ENCODE measurements at places on chromosomes 1 and 21.

DNA sequence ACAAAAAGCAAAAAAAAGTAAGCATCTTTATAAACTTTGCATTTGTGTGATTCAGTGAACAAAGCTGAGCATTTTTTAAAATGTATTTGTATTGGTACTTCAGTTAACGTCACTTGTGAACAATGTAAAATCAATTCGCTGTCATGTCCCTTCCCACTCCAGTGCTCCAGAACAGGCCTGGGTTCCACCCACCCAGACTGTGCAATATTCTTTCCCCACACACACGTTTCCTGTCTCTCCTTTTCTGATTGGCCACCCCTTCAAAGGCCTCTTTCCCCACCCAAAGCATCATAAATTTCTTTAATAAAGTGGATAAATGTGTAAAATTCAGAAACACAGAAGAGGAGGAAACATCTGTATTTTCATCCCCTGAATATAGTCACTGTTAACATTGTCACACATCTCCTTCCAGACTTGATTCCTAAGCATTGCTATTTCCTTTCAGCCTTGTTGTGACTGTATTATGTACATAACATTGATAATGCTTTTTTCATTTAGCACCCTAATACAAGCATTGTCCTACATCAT lies 12.0 kb downstream of the CLEC20A start:
- no peak for DNase-seq

- DNase-seq = no peak
Observed at GRCh38 chr21:14591882-14592281, 45.8 kb upstream of the SAMSN1 start.

GRCh38 chr1:239831577-239832355 lies 259.9 kb upstream of the FMN2 start:
- DNase-seq = no peak

DNA sequence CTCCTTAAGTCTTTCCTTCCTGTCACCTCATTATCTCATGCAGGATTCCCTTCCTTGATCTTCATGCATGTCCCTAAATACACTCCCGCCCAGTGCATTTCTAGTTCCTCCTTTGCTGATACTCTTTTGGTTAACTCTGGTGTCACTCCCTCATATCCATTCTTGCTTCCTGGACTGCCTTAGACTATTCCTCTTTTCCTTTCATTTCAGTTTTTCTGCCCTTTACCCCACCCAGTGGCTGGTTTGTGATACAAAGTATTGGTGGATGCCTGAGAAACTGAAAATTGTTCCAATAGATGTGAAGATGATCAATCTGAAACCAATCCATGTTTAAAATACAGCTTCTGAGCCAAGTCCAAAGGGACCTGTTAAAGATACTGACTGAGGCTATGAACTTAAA lies 553.8 kb upstream of the CAMK1G start:
- DNase-seq = no peak

DNA sequence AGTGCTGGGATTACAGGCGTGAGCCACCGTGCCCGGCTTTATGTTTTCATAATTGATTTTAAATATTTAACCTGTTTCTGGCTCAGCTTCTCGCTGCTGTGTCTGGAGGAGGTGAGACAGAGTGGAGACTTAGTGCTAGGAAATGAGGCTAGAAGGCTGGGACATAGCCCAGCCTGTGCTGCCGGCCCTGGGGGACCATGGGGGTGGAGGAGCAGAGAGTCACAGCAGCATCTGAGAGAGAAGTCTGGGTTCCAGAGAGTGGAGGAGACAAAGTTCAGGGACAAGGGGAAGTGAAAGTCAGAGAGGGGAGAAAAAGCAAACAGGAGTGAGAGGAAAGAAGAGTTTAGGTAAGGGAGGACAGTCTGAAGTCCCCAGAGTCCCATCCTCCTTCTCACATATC lies 71.9 kb downstream of the LHX9 start:
- DNase-seq = no peak

DNA sequence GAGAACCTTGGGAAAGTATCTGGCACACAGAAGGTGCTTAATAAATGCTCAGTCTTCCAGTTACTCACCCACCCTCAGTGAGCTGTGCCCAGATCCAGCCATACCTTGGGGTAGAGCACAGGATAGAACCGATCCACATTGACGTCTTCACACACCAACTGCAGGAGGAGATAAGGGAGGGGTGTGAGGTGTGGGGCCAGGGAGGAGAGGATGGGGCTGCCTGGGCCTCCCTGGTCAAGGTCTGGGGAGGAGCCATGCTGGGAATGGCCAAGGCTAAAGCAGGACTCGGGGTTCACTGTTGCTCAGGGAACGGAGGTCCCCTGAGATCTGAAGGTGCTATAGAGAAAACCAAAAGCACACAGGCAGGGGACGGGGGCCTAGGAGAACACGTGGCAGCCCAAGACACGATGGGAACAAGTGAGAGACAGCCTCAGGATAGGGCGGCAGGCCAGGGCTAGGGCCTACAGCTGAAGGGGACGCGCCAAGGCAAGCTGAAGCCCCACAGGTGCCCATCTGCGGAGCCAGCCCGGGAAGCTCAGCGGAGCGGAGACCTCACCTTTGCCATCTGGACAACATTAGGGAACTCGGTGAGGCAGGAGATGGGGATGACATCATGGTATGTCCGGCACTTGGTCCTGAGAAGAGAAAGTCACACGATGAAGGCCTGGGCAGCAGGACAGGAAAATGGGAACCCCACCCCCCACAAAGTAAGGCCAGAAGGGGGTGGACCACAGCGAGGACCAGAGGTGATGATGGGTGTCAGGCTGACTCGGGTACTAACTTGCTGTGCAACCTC lies 55.9 kb downstream of the RAP1GAP start:
- no peak for DNase-seq

DNA sequence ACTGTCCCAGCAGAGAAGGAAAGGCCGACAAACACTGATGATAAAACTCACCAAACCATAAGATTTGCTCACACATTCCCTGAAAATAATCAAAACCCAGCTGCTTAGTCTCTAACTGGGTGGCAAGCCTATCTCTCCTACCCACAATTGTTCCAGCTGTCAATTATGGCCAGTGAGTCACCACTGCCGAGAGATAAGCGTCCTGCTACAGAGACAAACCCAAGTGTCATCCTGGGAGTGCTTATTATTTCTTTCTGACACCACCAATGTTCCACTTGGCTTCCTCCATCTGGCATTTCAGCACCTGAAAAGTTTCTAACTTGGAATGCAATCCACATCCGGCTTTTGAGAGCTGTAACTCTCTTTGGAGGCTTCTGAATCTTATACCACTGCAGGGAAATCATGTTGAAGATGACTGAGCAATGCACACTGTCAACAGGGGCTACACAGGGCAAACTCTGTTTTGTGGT lies 51.5 kb upstream of the VAV3 start:
- no peak for DNase-seq

- no peak for DNase-seq
Observed at GRCh38 chr1:206556047-206556749, 48.9 kb downstream of the RASSF5 start.

- DNase-seq = no peak
Observed at GRCh38 chr1:231936983-231937775, 310.6 kb downstream of the DISC1 start.

- no peak for DNase-seq
Observed at GRCh38 chr1:201896951-201897391, 8.3 kb downstream of the SHISA4 start.

- DNase-seq = no peak
Observed at GRCh38 chr1:201783058-201783457, 45.9 kb upstream of the IPO9 start.

- DNase-seq = no peak
Observed at GRCh38 chr1:210376836-210377372, 48.2 kb downstream of the HHAT start.

GRCh38 chr1:161721738-161722343 lies 497 bp downstream of the FCRLB start:
- no peak for DNase-seq

GRCh38 chr21:42735944-42736343 lies 82.5 kb downstream of the PDE9A start:
- no peak for DNase-seq

DNA sequence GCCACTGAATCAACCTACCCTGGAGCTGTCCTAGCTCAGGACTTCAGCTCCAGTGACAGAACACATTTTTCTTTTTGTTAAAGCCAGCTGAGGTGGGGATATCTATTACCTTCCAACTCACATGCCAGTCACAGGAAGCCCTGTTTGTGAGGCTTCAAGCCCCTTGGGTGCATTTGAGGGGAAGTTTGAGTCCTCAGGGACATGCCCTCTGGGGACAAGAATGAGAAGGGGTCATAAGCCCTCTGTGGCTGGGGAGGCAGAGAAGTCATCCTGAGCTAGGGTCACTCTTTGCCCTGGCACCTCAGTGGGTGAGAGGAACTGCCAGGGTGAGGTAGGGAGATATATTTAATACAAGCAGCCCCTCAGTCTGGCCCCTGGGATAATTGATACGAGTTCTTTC lies 33.5 kb upstream of the CLDN14 start:
- no peak for DNase-seq

DNA sequence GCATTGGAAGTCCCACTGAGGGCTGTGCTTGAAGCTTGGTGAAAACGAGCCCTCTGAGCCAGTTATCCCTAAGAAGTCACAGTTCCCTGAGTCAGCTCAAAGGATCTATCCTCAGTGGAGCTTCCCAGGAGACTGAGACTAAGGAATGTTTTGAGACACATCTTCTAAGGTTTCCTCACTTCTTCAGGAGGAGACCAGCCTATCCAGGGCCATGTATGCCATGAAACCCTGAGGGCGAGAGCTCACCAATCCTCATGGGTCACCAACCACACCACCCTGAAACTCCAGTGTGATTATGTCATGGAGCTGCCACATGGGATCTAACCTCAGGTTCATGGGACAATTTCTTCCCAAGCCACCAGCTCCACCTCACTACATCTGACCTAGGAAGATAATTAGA lies 7.6 kb upstream of the TIE1 start:
- DNase-seq = no peak

- no peak for DNase-seq
Observed at GRCh38 chr1:33294071-33295010, 26.6 kb downstream of the A3GALT2 start.

DNA sequence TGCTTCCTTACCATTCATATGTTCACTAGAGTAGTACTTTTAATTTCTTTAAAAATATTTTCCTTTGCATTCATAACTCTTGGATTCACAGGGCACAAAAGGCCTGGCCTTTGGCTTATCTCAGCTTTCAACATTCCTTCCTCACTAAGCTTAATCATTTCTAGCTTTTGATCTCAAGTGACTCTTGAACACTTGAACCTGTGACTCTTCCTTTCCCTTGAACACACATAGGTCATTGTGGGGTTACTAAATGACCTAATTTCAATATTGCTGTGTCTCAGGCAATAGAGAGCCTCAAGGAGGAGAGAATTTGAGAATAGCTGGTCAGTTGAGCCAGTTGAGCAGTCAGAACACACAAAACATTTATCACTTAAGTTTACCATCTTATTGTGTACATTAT lies 49.9 kb downstream of the COL11A1 start:
- DNase-seq = no peak

DNA sequence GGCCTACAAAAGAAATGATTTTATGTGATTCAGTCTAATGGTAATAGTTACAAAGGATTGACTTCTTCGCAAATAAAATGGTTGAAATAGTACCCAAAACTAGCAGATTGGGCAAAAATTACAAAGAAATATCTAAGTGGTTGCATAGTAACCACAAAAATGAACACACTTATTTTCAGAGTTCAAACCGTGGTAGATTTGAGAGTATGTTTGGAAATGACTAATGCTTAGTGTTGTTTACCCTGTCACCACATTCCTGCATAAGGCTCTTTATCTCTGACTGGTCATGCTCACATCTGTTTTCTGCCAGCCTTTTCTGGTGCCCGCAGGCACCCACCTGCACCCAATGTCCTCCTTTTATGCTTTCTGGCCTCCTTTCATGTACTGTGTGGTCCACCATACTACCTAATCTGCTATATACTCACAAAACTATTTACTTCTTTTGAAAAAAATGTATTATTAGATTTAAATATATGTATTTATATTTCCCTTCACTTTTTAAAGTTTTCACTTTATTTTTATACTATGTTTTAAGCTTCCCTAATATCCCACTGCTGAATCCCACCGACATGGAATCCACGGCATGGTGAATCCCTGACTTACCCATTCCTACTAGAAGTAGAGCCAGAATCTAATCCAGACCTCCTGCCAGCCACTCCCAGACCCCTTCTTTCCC lies 30.3 kb downstream of the PTPRC start:
- no peak for DNase-seq

DNA sequence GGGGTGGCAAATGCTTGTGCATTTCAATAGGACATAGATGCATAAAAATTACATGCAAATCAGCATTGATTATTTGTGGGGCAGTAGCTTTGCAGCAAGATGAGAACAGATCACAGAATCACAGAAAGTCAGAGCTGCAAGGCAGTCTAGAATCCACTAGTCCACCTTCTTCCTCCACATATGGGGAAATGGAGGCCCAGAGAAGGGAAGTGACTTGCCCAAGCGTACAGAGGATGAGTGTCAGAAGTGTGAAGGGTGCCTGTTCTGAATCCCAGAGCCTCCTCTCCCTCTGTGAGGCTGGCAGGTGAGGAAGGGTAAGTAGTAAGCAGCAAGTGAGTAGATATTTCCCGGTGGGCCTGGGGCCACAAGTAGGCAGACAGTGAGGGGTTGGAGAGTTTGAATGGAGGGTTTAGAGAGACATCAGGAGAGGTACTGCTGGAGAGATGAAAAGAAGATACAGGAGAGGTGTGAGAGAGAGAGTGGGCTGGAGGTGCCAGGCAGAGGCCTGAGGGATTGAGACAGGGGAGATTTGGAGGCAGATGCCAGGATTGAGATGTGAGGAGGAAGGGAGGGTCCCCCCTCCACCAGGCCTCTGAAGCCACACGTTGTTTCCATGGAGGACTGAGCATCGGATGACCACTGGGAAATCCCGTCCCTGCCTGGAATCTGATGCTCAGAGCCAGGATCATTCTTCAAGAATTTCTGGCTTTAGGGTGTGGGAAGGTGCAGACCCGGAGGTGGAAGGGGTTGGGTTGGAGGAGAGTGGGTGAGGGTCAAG lies 4.8 kb upstream of the MYOG start:
- no peak for DNase-seq

GRCh38 chr1:100360790-100361510 lies 8.6 kb downstream of the CDC14A start:
- no peak for DNase-seq

GRCh38 chr1:45673956-45674355 lies 12.4 kb downstream of the GPBP1L1 start:
- no peak for DNase-seq
